Liver (tissue), 10 donors: ENCODE measurements at places on chromosomes 2 and 18.

DNA sequence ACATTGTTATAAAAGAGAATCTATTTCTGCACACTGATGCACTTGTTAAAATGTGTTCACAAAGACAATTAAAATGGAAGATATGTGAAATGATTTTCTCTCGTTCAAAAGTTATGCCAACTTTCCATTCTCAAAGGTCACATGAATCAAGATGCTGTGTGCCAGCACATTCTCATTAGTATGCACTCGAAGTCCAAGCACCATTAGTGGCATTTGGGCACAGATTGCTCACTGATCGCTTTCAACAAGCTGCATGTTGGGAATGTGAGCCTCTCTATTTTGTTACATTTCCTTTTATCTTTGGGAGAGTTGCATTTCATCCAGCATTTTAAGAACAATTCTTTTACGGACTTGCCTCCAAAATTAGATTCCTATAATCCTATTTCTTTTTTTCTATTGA is 398.9 kb downstream of the FBXO15 start:
- DNase-seq, result no peak

- no peak for DNase-seq
These were observed 35.1 kb upstream of the RASGRP3 start for GRCh38 chr2:33441235-33441810.

GRCh38 chr2:227248876-227249275 is 76.2 kb upstream of the MFF start:
- DNase-seq, result no peak

DNA sequence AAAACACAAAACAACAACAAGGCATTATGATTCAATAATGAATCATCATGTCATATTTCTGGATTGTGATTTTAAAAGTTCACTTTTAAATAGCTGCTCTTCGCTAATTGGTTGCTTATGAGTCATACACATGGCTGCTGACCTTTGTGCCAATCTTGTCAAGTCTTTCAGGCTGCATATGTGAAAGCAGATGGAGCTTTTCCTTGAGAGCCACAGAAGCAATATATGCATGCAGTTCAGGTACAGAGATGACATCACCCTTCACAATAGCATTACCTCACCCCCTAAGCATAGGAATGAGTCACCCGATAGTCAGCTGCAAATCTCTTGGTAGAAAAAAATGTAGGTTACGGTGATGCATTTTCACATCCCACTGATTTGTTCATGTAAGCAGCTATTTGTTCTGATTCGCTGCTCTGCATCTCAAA is 27.2 kb downstream of the EIF2AK3 start:
- no peak for DNase-seq

DNA sequence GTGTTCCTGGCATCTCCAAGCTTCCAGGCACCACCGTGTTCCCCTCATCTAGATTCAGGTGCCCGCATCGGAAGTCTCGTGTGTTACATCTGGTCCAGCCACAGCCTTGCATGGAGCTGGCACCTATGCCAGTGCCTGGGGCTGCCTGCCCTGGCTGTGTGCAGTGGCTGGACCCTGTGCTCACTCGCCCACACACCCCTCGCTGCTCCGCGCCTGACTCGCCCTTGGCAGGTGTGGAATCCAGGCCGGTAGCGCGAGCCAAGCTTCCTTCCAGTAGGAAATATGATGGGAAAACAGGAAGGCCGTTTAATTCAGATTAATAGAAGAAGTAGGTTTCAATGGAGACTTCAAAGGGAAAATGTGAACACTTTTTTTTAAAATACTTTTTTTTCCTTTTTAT is 78.0 kb downstream of the PTPN4 start:
- DNase-seq, result no peak

DNA sequence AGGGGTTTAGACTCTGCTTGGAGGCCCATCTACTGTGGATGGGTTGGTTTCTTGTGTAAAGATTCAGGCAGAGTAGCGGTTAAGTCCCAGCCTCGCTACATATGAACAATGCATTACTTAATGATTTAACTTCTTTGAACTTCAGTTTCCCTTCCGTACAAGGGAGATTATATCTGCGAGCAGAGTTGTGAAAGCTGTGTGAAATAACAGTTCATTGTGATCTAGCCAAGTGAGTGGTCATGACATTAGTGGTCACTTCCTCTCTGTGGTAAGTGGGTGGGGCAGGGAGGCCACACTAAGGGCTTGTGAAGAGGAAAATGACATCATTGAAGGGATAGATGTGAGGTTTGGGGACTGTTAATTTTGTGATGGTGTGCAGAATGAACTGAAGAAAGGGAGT is 14.1 kb upstream of the MEX3C start:
- no peak for DNase-seq

- no peak for DNase-seq
These were observed 175.2 kb upstream of the PKDCC start for GRCh38 chr2:41872646-41873045.

DNA sequence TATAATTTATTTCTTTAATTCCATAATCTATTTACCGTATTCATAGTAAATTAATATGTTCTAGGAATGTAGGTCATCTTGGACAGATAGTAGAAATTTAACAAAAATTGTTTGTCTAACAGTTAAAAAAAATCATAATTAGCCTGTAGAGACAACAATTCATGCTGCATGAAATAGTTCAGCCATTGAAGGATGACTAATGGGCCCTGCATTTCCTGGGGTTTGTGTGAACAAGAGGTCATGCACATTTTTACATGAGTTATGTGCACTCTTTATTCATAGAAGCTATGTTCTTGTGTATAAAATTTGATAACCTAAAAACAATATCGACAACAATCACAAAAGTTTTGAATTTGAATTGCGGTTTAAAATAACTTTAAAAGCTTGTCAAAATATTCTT is 1663.6 kb downstream of the SUCLG1 start:
- DNase-seq, result no peak

DNA sequence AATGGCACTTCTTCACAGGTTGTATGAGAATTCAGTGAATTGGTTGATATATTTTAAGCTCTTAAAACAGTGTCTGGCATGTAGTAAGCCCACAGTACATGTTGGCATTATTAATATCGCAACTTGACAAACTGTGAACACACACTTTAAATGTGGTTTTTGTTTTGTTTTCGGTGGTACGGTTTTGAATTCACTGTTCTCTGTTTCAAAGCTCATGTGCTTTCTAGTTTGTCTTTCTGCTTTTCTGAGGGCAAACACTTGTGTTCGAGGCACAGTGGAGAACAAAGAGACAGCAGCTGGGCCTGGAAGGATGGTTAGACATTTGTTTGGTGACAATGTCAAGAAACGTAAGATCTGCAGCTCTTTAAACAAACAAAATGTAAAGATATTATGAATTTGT is 276.5 kb upstream of the MC4R start:
- no peak for DNase-seq

- DNase-seq, result no peak
These were observed 34.4 kb downstream of the CABLES1 start for GRCh38 chr18:23169673-23170044.

- DNase-seq, result no peak
These were observed 24.9 kb downstream of the HJURP start for GRCh38 chr2:233829193-233830110.

DNA sequence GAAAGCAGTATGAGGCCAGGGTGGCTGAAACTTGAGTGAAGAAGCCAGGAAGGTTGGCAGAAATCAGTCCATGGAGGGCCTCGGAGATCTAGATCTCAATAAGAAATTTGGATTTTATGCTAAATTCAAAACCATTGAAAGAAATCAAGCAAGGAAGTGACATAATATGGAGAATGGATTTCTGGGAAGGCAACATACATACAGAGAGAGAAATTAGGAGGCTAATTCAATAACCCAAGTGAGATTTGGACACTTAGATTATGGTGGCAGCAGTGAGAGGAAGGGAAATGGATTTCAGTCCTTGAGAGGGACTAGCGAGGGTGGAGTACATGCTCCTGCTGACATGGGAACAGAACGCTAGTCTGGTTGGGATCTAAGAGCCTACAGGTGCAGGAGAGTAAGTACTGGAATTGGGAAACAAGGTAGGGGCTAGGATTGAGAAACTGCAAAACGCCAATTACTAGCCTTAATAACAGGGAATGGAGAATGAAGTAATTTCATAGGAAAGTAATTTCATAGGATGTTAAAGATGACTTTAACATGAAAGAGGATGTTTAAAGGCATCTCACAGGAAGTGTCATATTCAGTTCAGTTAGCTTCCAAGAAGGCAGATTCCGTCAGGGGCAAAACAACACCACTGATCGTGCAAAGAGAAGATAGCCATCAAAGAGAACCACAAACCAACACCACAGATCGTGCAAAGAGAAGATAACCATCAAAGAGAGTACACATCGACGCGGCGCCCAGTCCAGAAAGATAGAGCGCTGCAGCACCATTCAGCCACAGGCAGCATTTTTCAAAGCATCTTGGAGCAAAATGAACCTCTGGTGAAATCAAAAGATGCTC is 27.2 kb downstream of the CDKL4 start:
- no peak for DNase-seq
